Activated CD8-positive, alpha-beta memory T cell treated with anti-CD3 and anti-CD28 coated beads, Interleukin-2, amount 50 U/mL, for 48 hours (primary cell): ENCODE measurements at places on chromosomes 3 and 15.

- peak; percentile 71 for DNase-seq
Measured at GRCh38 chr3:133038089-133038730, at the start of gene TMEM108. Gene TMEM108, plus strand, starts transcription at chr3:133038391.

DNA sequence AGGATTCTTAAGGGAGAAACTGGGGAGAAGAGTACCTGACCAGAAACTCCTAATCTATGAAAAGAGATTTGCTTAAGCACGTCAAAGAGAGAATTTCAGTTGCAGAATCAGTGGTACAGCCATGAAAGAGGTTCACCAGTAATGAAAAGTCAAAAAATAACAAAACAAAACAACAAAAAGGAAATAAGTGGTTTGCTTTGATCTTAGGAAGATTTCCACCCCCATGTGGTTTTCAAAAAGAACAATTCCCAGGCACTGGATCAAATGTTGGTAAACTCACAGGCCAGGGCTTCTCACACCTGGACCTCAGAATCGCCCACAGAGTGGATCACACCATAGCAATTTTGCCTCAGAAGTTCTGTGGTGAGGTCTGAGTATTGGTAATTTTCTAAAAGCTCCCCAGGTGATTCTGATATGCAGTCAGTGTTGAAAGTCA is 67.5 kb downstream of the TMEM39A start:
- DNase-seq: no peak

- DNase-seq: no peak
Measured at GRCh38 chr3:40701016-40701588, 176.3 kb downstream of the ZNF621 start.

DNA sequence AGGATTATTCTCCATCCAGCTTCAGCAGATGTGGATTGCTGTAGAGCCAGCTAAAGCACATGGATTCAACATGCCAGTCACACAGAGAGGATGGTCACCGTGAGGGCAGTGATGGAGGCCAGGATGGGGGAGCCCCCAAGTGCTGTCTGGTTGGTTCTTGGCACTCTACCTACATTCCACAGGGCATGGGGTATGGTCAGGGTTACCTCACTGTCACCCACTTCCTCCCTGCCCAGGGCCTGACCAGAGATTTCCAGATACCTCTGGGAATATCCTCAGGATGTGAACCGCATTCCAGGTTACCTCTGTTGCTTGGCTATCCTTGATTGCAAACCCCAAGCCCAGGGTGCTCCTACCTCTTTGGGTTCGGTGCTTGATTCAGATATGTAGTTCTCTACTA is 147.3 kb upstream of the TRIM42 start:
- DNase-seq: no peak

DNA sequence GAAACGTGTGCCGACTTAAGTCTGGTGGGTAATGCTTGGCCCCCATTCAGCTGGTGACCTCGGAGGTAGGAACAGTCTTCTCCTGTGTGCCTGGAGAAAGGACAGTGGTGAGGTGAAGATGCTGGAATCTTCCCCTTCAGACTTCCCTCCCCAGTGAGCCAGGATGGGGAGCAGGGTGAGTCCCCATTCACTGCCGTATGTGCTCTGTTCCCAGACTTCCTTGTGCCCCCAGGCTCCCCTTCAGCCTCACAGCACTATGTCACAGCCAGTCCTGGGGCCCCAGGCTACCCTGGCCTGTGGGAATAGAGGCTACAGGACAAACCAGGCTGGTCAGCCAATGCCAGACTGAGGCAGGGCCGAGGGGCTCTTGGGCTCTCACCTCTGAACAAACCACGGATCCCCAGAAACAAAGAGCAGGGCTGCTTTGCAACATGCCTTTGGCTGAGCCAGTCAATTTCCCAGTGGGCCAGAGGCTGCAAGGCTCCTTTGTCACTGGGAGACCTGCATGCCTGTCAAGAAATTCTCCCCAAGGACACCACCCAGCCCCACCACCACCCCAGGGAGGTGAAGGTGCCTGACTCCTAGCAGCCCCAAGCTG is 31.8 kb upstream of the HHATL start:
- DNase-seq: peak; percentile 42

DNA sequence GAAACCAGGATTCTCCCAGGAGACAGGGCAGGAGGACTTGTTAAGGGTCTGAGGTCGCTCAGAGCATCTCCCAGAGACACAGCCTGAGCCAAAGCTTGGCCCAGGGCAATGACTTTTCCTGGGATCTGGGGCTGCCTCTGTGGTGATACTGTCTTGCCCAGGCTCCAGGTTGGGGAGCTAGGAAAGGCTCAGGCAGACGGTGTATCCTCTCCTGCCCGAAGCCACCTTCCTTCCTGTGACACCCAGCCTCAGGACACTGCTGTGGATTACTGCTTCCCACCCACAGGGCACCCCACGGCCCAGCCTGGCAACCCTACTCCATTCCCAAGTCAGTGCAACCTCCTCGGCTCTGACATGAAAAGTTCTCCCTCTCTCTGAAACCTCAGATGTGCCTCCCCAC is 31.9 kb downstream of the SCN5A start:
- no peak for DNase-seq

- DNase-seq: no peak
Measured at GRCh38 chr15:77599357-77599756, 33.4 kb downstream of the LINGO1 start.

DNA sequence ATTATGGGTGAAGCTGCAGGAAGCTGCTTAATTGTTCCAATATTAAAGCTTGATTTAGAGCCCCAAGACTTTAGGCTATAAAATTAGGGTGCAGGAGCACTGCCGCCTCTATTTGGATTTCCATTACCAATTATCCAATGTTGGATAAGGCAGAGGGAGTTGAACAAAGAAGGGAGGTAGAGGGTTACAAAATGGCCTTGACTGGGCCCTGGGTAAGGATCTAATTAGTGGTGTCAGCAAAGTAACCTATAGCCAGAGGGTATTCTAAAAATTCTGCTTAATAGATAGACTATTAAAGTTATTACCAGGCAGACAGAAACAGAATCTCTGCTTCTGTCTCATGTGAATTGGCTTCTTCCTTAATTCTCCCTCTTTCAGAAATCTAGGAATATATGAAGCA is 50.3 kb upstream of the DPPA4 start:
- DNase-seq: no peak

DNA sequence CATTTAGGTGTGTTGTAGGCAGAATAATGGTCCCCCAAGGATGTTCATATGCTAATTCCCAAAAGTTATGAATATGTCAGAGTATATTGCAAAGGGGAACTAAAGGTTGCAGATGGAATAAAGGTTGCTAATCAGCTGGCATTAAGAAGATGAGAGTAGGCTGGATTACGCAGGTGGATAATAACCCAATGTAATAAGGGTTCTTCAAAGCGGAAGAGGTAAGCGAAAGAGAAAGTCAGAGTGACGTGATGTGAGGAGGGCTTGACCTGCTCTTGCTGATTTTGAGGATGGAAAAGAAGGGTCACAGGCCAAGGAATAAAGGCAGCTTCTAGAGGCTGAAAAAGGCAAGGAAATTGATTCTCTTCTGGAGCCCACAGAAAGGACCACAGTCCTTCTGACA is 104.0 kb downstream of the STRIT1 start:
- no peak for DNase-seq

- DNase-seq: no peak
Measured at GRCh38 chr3:43180694-43181093, 74.8 kb upstream of the POMGNT2 start.

- DNase-seq: no peak
Measured at GRCh38 chr3:16849795-16850194, 35.0 kb upstream of the PLCL2 start.

DNA sequence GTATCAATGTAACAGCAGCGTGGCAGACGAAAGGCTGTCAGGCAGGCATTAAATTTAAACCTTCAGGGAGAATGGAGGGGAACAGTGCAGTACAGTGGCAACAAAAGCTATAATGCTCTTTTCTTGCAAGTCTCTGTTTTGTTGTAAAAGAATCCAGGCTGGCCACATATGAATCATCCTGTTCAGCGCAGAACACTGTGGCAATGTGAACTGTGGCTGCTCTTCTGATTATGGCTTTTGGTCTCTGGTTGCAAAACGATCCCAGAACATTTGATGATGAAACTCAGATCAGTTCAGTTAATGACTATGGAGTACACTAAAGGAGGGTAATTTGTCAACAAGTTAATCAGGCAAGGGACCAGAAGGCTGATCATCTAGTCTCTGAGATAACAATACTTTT is 219.7 kb upstream of the SGO1 start:
- no peak for DNase-seq

DNA sequence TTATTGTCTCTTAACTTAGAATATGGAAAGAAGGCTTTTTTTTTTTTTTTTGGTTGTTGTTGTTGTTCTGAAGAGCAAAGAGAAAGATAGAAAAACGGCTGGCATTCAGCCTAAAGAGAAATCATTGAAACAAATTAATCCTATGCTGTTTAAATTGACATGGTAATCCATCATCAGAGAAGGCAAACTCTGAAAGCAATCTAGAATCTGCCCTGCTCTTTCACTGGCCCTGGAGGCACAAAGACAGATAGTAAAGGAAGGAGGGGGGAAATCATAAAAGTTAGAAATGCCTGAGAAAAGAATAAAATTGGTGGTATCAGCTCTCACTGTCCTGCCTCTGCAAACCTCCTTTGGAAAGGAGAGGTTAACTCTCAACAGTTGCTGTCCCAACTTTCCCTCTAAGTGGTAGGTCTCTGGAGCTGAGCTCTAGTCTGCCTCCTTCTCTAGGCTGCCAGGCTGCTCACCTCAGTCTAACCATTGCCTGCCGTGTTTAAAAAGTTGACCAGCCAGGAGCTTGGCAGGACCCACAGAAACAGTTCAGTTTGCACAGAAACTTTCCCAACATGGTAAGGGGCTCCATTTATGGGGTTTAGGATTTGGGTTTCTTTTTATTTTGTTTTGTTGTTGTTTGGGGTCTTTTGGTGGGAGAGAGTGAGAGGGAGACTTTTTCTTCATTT is 13.4 kb upstream of the NR2F2 start:
- no peak for DNase-seq

DNA sequence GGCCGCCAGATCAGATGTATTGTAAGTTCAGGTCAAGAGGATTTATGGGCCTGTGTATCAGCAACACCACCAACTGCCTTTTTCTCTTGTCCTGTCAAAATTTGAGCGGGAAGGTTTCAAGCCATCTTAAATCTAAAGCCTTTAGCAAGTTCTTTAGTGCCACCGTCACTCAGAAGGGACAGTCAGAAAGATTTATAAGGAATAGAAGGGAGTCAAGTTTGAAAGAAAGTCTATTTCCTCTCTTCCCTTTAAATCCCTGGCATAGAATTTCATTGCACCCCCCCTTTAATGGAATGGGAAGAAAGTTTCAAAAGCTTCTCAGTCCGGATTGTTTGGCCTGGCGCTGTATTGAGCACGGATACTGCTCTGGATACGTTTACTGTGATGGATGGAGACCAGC is 359.4 kb downstream of the FEZF2 start:
- no peak for DNase-seq

DNA sequence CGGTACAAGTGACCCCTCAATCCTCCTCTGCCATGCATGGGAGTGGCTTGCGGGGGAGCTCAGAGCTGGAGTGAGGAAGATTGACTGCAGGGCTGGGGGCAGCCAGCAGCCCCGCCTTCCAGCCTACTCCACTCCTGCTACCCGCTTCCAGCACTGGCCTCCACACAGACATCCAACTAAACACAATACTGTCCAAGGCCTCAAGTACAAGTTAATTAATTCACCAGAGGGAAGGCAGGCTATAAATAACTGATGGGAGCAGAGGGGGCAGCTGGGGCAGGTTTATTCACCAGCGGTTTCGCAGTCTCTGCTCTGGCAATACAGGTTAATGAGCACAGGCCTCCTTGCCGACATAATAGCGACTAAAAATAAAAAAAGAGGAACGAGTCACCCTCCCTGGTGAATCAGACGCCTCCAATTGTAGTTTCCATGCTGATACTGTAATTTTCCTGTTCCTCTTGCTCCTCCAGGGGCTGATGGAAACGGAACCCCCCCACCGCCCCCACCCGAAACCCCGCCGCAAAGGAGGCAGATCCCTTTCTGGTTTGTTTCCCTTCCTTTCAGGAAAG is 166.4 kb upstream of the TLE3 start:
- DNase-seq: no peak

DNA sequence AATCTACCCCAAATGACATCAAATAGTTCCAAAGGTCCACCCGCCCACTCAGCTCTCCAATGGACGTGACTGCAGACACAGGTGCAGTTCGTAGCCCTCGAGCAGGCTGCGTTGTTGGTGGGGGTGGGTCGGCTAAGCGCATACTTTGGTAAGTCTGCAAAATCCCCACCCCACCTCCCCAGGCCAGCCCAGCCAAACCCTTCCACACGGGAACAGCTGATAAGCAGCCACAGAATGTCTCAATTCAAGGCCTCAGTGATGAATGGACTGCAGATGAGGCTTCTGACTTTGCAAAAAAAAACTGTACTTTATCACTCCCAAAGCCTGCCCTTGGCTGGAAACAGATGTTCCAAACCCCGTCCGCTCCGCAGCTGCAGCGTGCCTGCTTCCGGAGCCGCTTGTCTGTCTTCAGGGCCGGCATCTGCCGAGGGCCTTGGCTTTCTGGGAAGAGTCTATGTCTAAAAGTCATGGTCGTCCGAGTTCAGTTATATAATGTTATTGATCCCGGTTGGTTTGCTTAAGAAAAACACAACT is 38.2 kb downstream of the PCSK6 start:
- DNase-seq: no peak

DNA sequence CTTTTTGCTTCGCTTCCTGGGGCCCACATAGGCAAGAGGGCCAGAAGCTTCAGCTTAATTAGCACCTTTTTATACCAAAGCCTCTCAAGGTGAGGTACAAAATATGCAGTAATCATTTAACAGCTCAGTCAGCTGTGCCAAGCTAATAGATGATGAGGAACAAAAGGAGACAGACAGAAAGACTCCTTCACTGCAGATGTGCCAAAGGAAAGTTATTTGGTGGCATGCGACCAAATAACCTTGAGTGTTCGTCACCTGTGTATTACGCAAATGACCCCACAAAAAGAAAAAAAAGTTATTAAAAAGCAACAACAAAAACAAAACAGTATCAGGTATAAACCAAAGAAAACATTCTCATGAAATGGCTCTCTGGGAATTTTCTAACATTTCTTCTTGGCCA is 325.8 kb upstream of the IGF1R start:
- DNase-seq: no peak

DNA sequence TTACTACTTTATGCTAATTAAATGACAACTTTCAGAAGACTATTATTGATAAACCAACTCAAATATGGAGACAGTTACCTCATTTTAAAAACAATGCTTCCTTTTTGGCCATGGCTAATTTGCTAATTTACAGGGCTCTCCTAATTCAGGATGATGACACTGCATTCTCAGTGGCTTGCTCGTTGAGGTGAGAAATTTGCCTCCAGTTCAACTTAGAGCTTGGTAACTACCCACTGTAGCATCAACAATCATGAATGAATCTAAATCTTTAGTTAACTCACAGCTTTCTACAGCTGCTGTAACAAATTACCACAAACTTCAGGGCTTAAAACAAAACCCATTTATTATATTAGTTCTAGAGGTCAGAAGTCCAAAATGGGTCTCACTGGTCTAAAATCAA is 14.0 kb downstream of the PBRM1 start:
- DNase-seq: no peak

GRCh38 chr3:152471814-152472671 is 203.3 kb downstream of the MBNL1 start:
- peak; percentile 69 for DNase-seq
